ENCODE measurements at places on chromosomes 3 and 15.

DNA sequence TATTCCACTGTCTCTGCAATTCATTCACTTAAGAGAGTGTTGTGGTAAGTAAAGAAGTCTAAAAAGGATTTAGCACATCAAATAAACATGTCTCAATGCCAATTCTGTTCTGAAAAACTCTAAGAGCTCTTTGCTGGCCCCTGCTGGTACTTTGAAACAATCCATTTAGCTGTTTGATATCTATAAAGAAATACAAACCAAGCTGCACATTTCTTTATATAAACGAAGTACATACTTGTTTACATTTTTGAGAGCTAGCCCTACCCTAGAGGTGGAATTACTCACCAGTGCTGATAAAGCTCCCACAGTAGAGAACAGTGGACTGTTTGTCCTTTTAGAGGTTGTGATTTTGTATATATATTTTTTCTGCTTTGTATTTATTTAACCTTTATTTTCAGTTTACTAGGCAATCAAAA, 75.5 kb downstream of the NEDD4 start:
- DNase-seq, result no peak

DNA sequence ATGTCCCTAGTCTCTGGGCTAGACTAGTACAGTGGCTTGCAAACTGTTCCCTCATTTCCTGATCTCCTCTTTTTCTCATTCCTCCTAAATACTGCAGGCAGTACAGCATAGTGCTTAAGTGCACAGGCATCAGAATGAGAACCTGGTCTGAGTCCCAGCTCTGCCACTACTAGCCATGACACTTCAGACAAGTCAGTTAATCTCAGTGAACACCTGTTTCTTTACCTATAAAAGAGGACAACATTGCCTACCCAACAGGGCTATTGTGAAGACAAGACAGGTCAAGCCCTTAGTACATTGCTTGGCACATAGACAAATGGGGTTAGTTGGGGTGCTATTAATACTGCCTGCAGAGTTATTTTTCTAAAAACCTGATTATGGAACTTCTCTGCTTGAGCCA, 113.3 kb downstream of the RYR3 start:
- DNase-seq, result no peak

DNA sequence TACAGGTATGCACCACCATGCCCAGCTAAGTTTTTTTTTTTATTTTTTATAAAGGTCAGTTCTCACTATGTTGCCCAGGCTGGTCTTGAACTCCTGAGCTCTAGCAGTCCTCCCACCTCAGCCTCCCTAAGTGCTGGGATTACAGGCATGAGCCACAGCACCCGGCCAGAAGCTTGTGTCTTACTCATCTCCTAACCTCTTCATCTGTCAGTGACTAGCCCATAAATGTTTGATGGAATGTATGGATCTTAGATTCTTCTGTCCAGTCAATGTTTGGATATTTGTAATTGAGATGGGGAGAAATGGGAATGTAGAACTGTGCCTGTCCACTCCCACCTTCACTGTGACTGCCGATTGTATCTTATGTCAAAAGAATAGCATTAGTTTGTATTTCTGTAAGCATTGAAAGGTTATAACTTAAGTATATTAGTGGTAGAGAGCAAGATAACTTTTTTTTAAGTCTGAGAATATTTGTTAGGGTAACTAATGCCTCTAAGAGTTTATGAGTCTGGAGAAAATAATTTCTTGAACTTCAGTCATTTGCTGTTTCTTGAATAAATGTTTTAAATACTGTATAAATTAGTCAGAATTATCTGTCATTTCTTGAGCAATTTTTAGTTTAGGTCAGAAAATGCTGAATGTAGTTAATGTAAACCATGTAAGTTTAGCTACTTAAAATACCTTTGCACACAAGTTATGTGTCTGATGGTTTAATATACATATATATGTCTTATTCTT, 215.3 kb upstream of the CGNL1 start:
- DNase-seq, result no peak

DNA sequence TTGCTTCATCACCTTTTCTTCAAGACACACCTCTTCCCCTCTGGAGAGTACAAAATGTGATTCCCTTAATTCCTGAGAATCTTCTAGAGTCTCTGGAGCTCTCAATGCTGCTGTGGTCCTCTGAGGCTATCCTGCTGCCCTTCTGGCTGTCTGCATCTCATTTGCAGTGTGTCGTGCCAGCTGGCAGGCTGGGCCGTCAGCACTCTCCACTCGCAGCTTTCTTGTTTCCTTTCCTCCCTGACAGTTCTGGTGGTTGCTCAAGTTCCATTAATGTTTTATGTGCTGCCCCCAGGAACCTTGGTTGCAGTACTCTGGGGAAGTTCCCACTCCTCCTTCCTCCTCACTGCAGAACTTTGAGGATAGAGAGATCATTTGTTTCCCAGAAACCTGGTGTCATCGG, 210.8 kb upstream of the ROPN1 start:
- no peak for DNase-seq

DNA sequence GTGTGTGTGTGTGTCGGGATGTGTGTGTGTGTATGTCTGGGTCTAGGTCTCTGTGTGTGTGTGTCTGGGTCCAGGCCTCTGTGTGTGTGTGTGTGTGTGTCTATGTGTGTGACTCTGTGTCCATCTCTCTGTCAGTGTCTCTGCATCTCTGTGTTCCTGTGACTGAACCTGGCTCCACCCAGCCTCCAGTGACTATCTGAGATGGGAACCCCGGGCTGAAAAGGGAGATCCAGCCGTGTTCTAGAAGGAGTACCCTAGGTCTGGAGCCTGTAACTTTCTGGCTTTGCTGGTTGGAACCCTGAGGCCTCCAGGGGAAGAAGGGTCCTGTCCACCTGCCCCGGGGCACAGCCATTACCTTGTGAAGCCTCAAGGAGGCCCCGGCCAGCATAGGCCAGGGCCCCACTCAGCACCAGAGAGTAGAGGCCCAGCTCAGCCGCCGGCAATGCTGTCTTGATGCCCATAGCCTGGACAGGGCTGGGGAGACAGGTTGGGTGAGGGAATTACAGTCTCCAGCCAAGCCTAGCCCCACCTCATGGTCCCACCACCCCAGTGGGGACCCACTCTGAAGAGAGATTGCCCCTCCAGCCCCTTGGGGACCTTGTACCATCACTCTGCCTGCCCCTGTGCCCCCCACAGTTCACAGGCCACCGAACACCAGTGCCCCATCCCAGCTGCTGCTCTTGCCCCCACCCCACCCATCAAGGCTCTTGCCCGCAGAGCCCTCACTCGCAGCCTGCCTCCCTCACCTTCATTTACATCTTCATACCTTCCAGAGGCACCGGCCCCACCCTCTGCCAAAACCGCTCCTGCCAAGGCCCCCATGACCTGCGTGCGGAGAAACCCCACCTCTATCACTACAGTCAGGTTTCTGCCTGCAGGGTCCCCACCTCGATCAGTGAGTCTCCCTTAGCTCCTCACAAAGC, 2.0 kb downstream of the HHATL start:
- no peak for DNase-seq

DNA sequence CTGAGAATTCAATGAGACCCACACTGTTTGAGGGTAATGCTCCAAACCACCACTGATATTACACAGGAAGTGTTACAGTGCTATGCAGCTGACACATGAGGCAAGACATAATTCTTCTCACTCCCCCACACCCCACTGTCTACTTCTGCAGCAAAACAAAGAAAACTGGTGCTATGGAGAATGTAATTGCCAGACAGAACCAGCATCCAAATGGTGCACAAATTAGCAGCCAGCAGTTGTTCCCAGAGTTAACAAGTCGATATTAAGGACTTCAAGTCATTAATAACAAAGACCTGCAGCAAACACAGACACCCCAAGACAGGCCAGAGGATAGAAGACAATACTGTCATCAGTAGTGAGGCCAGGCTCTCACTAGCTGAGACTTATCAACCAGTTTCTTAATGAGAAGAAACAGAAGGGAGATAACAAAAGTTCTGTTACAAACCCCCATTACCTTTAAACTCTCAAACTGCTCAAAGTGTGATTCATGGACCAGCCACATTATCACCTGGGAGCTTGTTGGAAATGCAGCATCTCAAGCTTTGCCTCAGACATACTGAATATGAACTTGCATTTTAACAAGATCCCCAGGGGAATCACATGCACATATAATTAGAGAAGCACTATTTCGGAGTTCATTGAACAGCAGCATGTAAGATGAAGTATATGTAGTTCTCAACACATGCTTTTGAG, 58.7 kb upstream of the FNDC3B start:
- no peak for DNase-seq

DNA sequence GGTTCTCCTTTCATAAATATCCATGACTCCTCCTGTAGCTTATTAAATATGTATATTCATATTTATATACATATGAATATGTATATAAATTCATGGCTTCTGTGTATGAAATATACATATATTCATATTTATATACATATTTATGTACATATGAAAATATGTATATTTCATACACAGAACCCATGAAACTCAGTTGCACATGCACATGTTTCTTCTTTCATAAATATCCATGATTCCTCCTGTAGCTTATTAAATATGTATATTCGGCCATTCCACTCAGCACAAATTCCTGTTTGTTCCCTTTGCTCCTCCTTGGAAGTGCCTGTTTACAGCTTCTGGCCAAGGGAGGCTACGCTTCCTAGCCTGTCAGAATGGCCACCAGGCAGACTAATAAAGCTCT, 221.6 kb downstream of the IL5RA start:
- DNase-seq, result no peak

- DNase-seq, result no peak
Observed at GRCh38 chr3:67648229-67648628, 6.2 kb downstream of the SUCLG2 start.

DNA sequence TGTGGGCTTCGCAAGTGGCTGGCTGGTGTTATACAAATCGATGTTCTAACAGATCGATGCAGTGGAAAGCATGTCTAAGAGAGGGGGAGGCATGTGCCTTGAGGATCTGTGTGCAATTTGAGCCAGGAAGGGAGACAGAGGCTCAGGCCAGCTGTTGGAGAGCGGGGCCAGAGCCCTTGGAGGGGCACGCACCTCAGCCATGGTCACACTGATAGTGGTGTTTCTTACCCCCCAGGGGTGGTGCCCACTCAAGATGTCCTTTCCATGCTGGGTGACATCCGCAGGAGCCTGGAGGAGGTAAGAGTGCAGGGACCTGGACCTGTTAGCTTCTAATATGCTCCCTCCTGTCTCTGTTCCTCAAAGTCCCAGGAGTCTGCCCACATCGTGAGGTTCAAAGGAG, 3.8 kb upstream of the ABTB1 start:
- no peak for DNase-seq

- no peak for DNase-seq
Observed at GRCh38 chr3:48276911-48277641, 36.2 kb downstream of the ZNF589 start.

DNA sequence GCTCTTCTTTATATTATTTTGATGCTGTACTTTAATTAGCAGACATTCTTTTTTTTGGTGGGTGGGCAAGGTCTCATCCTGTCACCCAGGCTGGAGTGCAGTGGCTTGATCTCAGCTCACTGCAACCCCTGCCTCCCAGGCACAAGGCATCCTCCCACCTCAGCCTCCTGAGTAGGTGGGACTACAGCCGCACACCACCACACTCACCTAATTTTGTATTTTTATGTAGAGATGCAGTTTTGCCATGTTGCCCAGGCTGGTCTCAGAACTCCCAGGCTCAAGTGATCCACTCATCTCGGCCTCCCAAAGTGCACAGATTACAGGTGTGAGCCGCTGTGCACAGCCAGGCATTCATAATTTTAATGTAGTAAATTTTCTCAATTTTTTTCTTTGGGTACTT, 608.1 kb downstream of the ZNF385D start:
- DNase-seq, result no peak

DNA sequence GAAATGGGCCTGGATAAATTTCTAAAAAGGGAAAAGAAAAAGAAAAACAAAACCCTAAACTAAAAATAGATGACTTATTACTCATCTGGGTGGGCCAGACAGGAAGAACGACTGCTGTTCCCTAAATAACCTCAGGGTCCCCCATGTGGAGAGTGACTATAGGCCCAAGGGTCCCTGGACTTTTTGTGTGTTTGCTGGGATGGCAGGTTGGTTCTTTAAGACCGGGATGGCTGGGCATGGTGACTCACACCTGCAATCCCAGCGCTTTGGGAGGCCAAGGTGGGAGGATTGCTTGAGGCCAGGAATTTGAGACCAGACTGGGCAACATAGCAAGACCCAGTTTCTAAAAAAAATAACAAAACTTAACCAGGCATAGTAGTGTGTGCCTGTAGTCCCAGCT, 43.8 kb upstream of the TRA2B start:
- DNase-seq, result no peak

GRCh38 chr3:31392568-31392967, 140.2 kb upstream of the STT3B start:
- no peak for DNase-seq

DNA sequence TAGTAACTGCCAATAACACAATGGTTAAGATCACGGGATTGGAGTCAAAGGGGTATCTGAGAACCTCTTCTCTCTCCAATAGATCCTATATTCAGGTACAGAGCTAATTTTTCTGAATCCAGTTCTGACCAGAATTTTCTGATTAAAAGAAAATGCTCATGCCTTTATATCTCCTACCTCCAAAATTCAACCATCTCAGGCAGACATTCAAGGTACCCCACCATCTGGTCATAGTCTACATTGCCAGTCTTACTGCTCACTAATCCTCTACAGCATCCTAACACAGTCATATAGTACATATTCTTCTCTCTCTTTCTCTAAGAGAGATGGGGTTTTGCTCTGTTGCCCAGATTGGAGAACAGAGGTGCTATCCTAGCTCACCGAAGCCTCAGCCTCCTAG, 59.1 kb downstream of the LSAMP start:
- DNase-seq, result no peak

- DNase-seq, result no peak
Observed at GRCh38 chr3:52429779-52430415, 15.0 kb downstream of the SEMA3G start.

- DNase-seq, result no peak
Observed at GRCh38 chr3:114941626-114942309, 205.3 kb downstream of the ZBTB20 start.

GRCh38 chr15:68268405-68268804, 9.1 kb upstream of the FEM1B start:
- DNase-seq, result no peak

DNA sequence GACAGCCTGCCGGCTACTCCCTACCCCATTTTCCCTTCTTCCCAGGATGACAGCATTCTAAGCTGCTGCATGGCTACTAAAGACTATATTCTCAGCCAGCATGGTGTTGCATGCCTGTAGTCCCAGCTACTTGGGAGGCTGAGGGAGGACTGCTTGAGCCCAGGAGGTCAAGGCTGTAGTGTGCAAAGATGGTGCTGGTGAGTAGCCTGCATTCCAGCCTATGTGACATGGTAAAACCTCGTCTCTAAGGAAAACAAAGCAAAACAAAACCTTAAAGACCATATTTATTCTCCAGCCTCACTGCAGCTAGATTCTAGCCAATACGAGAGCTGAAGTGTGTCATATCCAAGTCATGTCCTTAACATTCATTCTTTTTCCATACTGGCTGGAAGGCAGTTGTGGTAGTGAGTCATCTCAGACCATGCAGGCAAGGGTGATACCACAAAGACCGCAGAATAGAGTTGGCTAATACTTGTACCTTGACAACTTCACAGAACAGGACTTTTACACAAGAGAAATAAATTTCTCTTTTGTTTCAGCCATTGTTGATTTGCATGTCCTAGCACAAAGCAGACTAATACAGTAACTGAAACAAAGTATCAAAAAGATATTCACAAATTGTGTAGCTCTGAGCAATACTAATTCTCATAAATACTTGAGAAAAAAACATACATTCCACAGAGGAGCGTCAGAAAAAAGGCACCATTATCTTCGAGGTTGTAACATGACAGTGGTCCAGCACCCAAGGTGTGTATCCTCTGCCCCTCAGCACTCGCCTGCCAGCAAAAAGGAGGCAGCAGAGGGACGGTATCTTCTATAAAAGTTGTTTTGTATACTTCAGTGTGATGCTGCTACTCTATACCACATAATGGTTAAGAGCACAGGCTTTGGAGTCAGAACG, 14.8 kb downstream of the PBRM1 start:
- DNase-seq, result no peak

- DNase-seq, result no peak
Observed at GRCh38 chr15:29785136-29785535, 37.1 kb downstream of the TJP1 start.

Data from cortex of kidney (tissue), 1 donor.